Astrocyte (in vitro differentiated cells and primary cell): ENCODE measurements at places on chromosomes 5 and 9. TPM values are rescaled to one million over a fixed set of nuclear protein-coding genes. Genes with fewer than 3 reads are reported as not detected.

DNA sequence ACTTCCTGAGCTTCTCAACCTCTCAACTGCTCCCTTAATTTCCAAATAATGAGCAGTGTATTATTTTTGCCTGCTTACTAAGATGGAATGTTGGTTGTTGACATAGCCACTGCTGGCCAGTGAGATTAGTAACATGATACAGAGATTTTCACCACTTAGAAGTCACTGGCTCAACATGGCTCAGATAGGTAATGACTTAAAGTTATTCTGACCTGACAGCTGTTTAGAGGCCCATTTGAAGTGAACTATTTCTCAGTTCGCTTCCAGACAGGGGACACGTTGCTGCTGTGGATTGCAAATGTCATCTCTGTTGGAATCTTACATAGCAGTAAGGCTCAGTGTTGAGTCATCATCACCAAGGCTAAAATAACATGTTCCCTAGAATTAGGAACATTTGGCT, 490.2 kb downstream of the TLE4 start:
- no peaks in the 10 kb centered on the region for H3K36me3 ChIP-seq
- H3K4me3 ChIP-seq = no peak overlapping the region

DNA sequence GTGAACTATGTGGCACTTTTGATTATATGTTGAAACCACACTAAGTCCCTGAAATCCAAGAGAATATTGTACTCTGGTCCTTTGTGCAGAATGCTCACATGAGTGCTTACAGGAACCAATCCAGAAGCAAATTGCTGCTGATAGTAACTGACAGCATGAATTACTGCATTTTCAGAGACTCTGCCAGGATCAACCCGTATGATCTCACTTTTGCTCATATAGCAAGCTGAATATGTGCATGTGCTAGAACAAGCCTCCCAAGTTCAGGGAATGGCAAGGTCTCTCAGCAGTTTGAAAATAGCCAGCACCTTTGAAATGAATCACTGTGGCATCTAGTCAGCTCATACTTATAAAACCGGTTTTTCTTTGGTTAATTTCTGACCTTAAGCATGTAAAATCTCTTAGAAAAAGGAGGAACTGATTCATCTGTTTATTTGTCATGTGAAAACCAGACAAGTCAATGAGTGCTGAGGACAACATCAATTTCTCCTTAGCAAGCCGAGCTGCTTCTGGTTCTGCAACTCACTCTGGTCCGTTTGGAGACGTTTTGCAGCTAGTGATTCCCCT, 215.7 kb upstream of the ELL2 start:
- peaks cover 15% of the 10 kb centered on the region for H3K4me1 ChIP-seq
- no peak overlapping the region for H3K4me3 ChIP-seq
- no peaks in the 10 kb centered on the region for H3K27me3 ChIP-seq
- no peaks in the 10 kb centered on the region for H3K36me3 ChIP-seq

Gene C8G
- total RNA-seq = 0.77 and 1.6 TPM in 2 replicates

Gene GPR150
- total RNA-seq = 0.14 TPM in 1 of 2 replicates, not detected in the other

GRCh38 chr5:37247496-37247895, 1.7 kb downstream of the CPLANE1 start:
- H3K27me3 ChIP-seq = no peaks in the 10 kb centered on the region
- peaks cover 4% of the 10 kb centered on the region for H3K4me1 ChIP-seq
- H3K27ac ChIP-seq = no peak overlapping the region
- H3K4me3 ChIP-seq = no peak overlapping the region
- DNase-seq = no peak
